ENCODE measurements at places on chromosomes 13 and 19. TPM values are rescaled to one million over a fixed set of nuclear protein-coding genes. Genes with fewer than 3 reads are reported as not detected.

- no peak for DNase-seq
Observed at GRCh38 chr19:46442808-46443450, 14.2 kb upstream of the PNMA8C start.

- no peak for DNase-seq
Observed at GRCh38 chr19:33071887-33072286, 7.2 kb upstream of the RHPN2 start.

DNA sequence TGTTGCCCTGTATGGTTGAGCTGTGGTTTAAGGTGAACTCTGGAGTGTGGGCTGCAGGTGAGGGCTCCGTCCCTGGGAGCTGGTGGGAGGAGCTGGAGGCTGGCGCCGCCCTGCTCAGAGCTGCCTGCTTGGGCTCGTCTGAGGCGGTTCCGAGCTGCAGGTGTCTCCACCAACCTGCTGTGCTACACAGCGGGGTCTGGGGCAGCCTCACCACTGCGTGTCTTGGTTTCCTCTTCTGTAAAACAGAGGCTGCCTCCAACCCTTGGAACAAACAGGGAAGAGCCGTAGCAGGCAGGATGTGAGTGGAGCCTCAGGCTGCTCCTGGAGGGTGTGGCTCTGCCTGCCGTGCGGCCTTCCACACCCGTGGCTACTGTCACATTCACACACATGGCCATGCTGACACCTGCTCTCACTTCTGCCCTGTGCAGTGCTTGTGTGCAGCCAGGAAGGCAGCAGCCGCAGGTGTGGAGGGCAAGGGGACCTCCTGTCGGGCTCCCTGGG, 21.4 kb downstream of the NAXD start:
- DNase-seq = no peak

DNA sequence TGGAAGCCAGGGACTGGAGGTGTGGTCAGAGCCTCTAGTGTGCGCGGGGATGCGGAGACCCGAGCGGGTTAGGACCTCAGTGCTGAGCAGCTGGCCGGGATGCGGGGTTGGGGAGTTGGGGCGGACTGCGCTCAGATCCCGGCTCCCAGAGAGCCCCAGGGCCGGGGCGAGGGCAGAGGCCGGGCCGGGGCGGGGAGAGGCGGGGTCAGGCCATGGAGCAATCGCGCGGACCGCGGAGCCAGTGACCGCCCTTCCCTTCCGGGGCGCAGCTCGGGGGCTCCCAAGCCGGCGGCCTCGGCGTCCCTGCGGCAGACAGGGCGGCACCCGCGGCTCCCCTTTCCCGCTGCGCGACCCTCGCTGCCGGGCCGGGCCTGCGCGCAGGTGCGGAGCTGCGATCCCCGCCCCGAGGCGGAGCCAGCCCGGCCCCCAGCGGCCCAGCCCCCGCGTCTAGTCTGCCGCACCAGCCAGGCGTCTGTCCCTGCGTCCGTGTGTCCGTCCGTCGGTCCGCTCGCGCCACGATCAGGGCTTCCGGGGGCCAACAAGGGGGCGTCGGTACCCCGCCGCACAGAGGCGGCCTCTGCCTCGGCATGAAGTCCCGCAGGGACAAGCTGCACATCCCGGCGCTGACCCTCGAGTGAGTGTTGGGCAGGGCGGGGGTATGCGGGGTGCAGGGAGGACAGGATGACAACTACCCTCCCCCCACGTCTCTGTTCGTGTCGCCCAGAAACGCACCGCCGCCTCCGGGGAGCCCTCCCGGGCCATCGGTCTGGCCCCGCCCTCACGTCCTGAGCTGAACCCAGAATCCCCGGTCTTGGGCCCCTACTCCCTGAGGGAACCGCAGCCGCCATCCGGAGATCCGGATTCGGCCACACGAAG, 12.4 kb downstream of the MAST3 start:
- peak; percentile 77 for DNase-seq

TJP3 gene
- 2.1 TPM for total RNA-seq
